ENCODE measurements at places on chromosomes 7 and 10.
A peak's percentile ranks its signal among the peaks of the same experiment; 100 is the strongest.

GRCh38 chr10:73865459-73866442, 8.6 kb downstream of the CAMK2G start:
- DNase-seq = peak; percentile 20

- no peak for DNase-seq
These were observed 231.2 kb downstream of the PTPRN2 start for GRCh38 chr7:158356454-158356853.

DNA sequence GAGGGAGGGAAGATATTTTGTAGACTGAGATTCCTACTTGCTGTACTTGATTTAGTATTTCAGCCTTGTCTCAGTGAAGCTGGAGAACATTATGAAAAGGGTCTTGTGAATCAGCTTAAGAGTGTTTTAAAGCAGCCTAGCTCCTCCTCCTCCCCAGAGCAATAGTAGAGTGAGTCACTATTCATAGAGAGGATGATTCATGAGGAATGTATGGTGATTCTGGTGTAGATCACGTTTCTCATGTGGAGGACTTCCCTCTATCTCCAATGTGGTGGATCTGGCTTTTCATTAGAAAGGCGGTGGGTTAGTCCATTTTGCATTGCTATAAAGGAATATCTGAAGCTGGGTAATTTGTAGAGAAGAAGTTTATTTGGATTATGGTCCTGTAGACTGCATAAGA, 340.1 kb upstream of the CHRM2 start:
- no peak for DNase-seq

GRCh38 chr10:126423732-126424491, 35.6 kb upstream of the ADAM12 start:
- DNase-seq = no peak

GRCh38 chr10:130044067-130045061, 66.3 kb downstream of the C10orf143 start:
- no peak for DNase-seq

DNA sequence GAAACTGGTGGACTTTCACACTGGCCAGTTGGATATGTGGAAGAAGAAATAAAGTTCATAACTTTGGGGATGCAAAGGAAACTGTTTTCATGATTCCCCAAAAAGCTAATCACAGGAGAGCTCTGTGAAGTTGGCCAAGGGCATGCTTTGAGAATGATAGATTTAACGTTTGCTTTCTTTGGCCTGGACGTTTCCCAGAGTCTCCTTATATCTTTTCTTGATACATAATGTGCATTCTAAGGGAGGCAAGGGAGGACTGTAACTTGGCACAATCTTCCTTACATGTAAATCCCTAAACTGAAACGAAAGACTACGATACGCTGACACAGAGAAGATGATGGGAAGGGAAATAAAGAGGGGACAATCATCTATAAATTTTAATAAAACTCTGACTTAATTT, 176.5 kb upstream of the INHBA start:
- no peak for DNase-seq

DNA sequence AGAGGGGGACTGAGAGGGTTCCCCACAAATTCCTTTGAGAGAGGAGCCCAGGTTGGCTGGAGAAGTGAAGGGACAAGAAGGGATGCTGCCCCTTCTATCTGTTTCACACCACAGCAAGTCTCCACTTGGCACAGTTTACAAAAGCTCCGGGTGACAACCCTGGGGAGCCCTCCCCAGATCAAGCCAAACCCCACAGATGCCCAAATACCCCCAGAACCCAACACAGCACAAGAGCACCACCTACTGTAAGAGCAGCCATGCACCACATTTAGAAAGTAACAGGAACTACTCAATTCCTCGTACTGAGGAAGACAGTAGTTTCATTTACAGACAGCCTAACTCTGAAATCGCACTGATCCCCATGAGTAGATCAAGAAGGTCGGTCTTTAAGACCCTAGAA, 67.8 kb upstream of the ATP6V0A4 start:
- DNase-seq = peak; percentile 24
